ENCODE measurements at places on chromosomes 7 and 10. TPM values are rescaled to one million over a fixed set of nuclear protein-coding genes. Genes with fewer than 3 reads are reported as not detected.

ADARB2 gene
- total RNA-seq = 0.32 TPM

LFNG gene
- total RNA-seq = 19.0 TPM

- no peak for DNase-seq
- no peak overlapping the region for H3K27ac ChIP-seq
- H3K4me1 ChIP-seq = peaks cover 6% of the 10 kb centered on the region
- H3K4me3 ChIP-seq = no peak overlapping the region
- H3K36me3 ChIP-seq = no peaks in the 10 kb centered on the region
Observed at GRCh38 chr7:10643545-10643944, 330.1 kb upstream of the PHF14 start.

GRCh38 chr7:117012284-117012683, 59.0 kb downstream of the ST7 start:
- H3K36me3 ChIP-seq = no peaks in the 10 kb centered on the region
- H3K4me1 ChIP-seq = peaks cover 41% of the 10 kb centered on the region
- DNase-seq = no peak
- H3K27me3 ChIP-seq = no peaks in the 10 kb centered on the region
- no peak overlapping the region for H3K4me3 ChIP-seq

DNA sequence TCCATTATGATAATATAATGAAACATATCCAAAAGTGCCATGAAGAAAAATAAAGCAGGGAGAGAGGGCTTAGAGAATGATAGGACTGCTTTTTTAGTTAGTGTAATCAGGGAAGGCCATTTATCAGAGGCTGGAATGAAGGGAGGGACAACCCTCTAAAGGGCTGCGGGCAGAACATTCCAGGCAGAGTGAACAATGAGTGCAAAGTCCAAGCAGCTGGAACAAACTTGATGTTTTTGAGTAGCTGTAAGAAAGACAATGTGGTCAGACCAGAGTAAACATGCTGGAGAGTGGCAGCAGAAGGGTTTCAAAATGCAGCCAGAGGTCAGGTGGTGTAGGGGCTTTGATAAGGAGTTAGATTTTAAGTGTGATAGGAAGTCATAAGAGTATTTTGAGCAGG, 65.6 kb upstream of the CCDC6 start:
- H3K4me3 ChIP-seq = no peak overlapping the region
- no peaks in the 10 kb centered on the region for H3K27me3 ChIP-seq
- peaks cover 6% of the 10 kb centered on the region for H3K36me3 ChIP-seq
- H3K27ac ChIP-seq = no peak overlapping the region
- DNase-seq = no peak

- no peaks in the 10 kb centered on the region for H3K36me3 ChIP-seq
- H3K27me3 ChIP-seq = peaks cover 33% of the 10 kb centered on the region
- no peak overlapping the region for H3K4me3 ChIP-seq
- no peak overlapping the region for H3K27ac ChIP-seq
Observed at GRCh38 chr7:129773328-129773731, 161.8 kb downstream of the NRF1 start.

GRCh38 chr7:35584990-35585389, 109.9 kb downstream of the HERPUD2 start:
- H3K4me1 ChIP-seq = no peaks in the 10 kb centered on the region
- H3K36me3 ChIP-seq = no peaks in the 10 kb centered on the region
- DNase-seq = no peak

DNA sequence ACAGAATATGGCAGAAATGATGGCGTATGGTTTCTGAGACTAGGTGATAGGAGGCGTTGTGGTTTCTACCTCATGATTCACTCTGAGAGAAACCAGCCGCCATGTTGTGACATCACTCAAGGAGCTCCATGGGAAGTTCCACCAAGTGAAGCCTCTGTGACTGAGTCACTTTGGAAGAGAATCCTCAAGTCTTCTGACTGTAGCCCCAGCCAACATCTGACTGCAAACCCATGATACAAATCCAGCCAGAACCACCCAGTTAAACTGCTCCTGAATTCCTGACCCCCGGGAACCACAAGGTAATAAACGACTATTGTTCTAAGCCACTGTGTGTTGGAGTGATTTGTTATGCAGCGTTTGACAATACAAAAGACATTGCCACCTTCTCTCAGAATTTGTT, 91.1 kb upstream of the CARD11 start:
- H3K4me3 ChIP-seq = no peak overlapping the region
- DNase-seq = no peak
- H3K36me3 ChIP-seq = no peaks in the 10 kb centered on the region
- no peak overlapping the region for H3K27ac ChIP-seq
- H3K27me3 ChIP-seq = peaks cover 9% of the 10 kb centered on the region
- H3K4me1 ChIP-seq = no peaks in the 10 kb centered on the region

Measured in mesothelial cell of epicardium (in vitro differentiated cells).